T1000 (cell line): ENCODE measurements at places on chromosomes 3 and 15.

- DNase-seq, result no peak
Measured at GRCh38 chr15:76930831-76931396, 635 bp upstream of the RCN2 start.

- DNase-seq, result no peak
Measured at GRCh38 chr3:127733781-127734180, 61.0 kb downstream of the ABTB1 start.

DNA sequence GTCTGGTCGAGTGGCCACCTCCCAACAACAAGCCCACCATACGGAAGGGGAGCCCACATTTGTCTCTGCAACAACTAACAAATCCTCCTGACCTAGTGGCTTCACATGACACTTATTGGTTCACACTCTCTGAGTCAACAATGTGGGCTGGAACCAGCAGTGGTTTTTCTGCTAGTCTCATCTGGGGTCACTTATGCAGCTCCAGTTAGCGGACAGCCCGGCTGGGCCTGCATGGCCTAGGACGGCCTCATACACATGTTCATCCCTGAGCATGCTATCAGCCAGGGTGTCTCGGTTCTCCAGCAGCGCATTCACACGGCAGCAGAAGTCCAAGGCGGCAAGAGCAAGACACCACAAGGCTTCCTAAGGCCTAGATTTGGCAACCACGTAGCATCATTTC lies 281.7 kb downstream of the XXYLT1 start:
- no peak for DNase-seq

DNA sequence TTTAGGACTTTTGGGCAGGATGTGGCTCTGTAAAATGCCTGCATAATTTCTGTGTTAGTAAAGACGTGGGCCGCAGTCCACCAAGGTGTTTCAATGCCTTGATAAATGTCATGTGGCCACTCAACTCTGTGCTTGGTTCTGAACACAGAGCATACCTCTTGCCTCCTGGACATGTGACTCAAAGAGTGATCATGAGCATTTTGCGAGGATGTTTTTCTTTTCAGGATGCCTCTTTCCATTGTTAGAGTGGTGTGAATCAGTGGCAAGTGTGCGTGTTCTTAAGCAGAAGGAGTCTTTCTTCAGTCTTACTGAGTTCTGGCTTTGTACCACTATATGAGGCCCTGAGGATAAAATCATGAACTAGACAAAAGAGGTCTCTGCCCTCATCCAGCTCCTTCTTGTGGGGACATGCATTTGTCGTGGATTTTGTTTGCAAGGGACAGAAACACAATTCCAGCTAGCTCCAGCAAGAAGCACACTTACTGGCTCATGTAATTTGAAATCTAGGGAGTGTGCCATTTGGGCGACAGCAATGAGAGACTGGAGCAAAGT lies 363.4 kb downstream of the LRTM1 start:
- DNase-seq, result no peak

GRCh38 chr3:61913701-61914100 lies 352.3 kb downstream of the PTPRG start:
- no peak for DNase-seq

GRCh38 chr15:93087825-93088199 lies 1.2 kb downstream of the RGMA start:
- DNase-seq, result peak; percentile 21

DNA sequence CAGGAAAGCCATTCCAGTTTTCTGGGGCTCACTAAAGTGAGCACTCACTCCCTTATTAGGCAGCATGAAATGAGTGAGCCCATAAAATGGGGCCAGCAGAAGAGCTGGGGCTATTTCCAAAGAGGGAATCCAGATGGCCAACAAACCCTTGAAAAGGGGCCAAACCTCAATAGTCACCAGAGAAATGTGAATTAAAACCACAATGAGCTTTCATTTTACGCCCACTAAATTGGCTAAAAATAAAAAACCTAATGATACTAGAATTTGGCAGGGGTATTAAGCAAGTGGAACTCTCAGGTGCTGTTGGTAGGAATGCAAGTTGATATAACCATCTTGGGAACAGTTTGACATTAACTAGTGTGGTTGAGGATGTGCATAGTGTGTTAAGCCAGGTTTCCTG lies 42.1 kb upstream of the RAF1 start:
- no peak for DNase-seq

DNA sequence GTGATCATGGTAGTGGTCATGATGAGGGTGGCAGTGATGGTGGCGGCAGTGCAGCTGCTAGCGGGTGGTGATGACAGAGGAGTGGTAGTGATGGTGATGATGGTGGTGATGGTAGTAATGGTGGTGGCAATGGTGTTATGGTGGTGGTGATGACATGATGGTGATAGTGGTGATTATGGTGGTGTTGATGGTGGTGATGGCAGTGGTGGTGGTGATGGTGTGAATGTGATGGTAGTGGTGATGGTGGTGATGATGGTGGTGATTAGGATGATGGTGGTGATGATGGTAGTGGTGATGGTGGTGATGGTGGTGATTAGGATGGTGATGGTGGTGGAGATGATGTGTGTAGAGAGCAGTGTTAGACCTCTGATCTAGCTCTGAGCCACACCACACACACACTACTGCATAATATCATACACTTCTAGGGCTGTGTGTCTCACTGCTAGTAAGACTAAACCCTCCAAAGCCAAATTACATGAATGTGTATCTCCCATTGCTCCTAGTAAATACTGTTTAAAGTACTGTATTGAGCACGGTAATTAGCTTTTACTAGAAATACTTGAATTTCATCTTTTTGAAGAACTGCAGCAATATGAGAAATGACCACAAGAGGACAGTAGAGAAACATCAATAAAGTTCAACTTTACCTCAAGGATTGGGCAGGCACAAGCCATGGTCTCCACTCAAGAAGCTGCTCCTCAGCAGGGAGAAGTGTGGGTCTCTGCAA lies 28.8 kb downstream of the TMED3 start:
- DNase-seq, result no peak

DNA sequence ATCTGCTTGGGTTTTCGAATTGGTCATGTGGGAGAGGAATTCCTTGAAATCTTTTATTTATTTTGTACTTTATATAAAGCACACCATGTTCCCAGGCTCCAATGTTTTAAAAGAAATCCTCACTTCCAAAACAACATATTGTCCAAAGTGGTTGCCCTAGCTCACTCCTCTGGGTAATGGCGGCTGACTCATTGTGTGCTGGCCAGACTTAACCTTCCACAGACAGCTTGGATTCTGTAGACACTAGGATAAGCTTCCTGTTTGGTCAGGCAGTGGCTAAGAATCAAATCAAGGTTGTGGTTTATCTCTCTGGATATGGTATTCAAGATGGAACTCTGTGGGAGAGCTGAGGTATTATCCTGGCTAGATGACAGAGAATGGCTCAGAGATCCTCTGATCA lies 55.8 kb upstream of the FAM98B start:
- DNase-seq, result peak; percentile 64

DNA sequence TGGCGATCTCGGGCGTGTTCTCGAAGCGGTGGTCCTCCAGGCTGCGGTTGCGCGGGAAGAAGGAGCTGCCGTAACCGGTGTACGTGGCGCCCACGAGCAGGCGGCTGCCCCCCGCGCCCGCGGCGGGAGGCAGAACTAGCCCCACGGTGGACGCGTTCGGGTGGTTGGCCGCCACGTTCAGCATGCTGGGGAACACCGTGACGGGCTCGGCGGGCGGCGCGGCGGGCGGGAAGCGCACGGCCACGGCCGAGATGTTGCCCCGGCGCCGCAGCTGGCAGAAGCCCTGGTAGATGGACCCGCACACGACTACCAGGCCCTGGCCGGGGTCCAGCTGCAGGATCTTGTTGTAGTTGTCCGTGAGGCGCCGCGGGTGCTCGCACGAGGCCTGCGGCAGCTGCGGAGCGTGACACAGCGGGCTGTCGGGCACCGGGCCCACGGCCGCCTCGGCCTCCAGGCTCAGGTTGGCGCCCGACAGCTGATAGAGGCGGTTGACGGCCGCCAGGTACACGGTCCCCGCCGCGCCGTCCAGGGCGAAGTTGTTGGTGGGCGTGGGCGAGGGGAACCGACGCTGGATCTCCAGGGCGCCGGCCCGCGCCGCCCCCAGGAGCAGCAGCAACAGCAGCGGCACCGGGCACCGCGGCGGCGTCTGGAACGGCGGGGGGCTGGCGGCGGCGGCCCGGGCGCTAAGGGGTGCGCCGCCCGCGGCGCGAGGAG lies 397 bp downstream of the PLXND1 start:
- peak; percentile 15 for DNase-seq

GRCh38 chr3:123111640-123112039 lies 44.8 kb downstream of the PDIA5 start:
- no peak for DNase-seq

GRCh38 chr3:151962912-151963311 lies 89.5 kb downstream of the SUCNR1 start:
- no peak for DNase-seq

- DNase-seq, result no peak
Measured at GRCh38 chr3:24500806-24501205, 6.2 kb upstream of the THRB start.

DNA sequence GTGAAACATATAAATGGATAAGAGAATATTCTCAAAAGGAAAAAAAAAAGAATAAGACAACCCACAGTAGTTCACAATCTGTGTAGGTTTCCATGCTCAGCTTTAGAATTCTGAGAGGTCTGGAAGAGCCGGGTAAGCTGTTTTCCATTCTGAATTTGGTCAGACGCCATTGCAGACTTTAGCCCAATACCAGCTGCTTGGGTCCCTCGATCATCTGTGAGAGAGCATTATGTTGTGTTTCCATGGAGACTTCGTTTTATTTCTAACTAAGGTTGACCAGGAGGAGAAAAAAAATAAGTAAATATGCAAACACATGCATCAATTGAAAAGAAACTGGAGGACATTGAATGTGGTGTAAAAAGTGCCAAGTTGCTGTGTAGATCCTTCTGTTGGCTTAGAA lies 25.5 kb downstream of the KCNAB1 start:
- no peak for DNase-seq

GRCh38 chr15:74239051-74239705 lies 3.1 kb downstream of the CCDC33 start:
- no peak for DNase-seq

- no peak for DNase-seq
Measured at GRCh38 chr3:128875556-128876120, 3.8 kb upstream of the ACAD9 start.

GRCh38 chr15:81575436-81576123 lies 201.6 kb upstream of the TMC3 start:
- DNase-seq, result no peak

DNA sequence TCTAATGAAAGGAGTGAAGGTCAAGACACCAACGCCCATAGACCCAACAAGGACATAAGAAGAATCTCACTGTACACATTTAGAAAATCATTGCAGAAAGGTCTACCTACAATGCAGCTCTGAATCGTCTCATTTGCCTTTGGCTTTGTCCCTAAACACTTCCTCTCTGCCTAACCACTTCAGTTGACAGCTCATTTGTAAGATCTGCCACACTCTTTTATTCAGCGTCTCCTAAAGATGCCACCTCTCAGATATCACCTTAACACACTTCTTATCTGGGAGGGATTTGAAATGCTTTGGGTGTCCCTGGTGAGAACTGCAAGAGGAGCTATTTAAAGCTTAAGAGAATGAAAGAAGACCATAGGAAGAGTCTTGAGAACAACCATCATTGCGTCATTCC lies 38.7 kb downstream of the RAB27A start:
- no peak for DNase-seq

GRCh38 chr15:33823119-33823518 lies 145.2 kb upstream of the CHRM5 start:
- DNase-seq, result no peak

DNA sequence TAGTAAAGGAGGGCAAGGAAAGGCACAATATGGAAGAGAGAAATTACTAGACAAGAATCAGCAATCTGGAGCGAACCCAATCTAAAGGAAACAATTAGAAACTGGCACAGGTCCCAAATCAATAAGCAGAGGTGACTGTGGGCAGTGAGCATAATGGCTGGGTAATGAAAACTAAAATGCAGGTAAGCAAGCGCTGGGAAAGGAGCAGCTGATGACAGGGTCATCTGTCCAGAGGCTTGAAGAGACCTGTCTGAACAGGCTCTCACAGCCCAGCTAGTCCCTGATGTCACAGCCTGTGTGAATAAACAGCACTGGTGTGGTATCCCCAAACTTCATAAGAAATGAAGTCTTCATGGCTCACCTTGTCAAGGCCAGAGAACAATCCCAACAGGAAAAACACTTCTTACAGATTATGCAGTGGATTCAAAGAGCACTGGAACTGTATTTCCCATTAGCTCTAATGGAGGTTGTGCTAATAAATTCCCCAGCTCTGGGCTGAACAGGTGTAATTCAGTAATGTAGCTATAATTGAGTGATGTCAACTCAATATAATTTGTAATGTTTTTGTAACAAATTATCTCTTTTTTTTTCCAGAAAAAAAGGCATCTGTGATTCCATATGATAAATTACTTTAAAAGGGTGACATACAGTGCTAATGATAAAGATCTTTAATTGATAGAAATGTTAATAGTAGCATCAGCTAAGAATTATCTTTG lies 197.3 kb downstream of the FHIT start:
- no peak for DNase-seq

GRCh38 chr3:78804251-78805037 lies 963.4 kb downstream of the ROBO1 start:
- DNase-seq, result no peak

DNA sequence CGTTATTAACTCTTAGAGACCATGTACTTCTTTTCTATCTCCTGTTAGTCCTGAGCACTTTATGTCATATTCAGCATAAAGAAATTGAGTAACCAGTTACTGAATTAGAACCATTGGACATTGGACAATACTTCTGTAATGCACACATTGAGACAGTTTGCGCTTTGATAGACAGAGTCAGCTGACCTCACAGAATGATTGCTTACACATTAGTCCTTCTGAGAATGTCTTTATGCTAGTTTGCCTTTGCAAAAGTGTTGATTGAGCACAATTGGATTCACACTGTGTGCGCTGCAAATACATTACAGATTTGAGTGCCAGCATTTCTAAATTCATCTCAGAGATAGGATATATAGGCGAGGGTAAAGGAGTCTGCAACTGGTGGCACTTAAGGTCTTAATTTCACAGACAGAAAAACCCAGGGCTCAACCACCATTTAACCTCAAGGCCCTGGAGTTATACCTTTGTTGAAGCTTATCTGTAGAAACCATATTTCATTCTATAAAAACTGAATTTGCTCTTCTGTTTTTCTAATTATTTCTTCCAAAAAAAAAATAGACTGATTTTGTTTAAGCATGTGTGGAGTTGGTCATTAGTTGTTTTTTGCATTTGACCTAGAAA lies 3.8 kb downstream of the SERPINI1 start:
- DNase-seq, result no peak
